Activated naive CD8-positive, alpha-beta T cell treated with anti-CD3 and anti-CD28 coated beads, Interleukin-2, amount 50 U/mL, for 24 hours (primary cell): ENCODE measurements at places on chromosomes 6 and 20.

- no peak for DNase-seq
Measured at GRCh38 chr6:145631374-145631773, 103.9 kb downstream of the EPM2A start.

GRCh38 chr6:169328112-169328801 lies 74.6 kb upstream of the THBS2 start:
- no peak for DNase-seq

GRCh38 chr6:16602035-16602434 lies 159.2 kb downstream of the ATXN1 start:
- peak; percentile 58 for DNase-seq

GRCh38 chr6:21754891-21755290 lies 161.3 kb downstream of the SOX4 start:
- DNase-seq: no peak

- DNase-seq: no peak
Measured at GRCh38 chr6:150252714-150253444, 110.0 kb downstream of the PPP1R14C start.

DNA sequence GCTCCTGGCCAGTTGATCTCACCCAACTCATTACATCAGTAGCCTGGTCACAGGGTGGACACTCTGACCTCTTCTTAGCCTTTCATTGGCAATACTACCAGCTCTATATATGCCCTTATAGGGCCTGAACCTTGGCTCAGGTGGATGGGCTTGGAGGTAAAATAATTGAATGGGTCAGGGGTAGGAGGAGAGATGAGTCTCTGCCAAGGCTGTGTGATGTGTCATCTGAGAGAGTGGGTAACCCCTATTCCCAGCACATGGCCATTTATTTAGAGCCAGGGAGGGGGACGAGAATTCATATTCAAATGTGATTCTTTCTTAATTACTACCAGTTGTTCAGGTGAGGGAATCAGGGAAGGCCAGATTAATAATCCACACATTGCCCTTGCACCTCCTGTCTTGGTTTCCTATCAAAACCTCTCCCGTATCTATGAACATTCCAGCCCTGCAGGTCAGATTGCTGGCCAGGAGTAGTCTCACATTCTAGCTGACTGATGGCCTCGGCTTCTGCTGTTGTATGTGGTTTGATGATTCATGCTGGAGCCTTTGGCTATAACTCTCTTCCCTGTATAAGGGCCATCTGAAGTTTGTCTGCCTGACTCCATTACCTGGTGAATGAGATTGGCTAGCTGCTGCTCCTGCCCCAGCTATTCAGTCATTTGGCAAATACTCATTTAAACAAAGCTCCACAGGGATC lies 13.4 kb downstream of the C20orf173 start:
- no peak for DNase-seq

GRCh38 chr6:90212274-90212673 lies 84.4 kb downstream of the BACH2 start:
- DNase-seq: no peak

DNA sequence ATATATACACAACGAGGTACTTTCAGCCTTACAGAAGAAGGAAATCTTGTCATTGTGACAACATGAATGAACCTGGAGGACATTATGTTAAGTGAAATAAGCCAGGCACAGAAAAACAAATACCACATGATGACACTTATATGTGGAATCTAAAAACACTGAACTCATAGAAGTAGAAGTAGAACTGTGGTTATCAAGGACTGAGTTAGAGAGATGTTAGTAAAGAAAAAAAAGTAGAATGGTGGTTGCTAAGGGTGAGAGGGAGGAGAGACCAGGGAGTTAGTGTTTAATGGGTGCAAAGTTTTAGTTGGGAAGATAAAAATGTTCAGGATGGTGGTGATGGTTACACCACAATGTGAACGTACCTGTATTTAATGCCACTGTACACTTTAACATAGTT lies 4.8 kb upstream of the STX11 start:
- no peak for DNase-seq

DNA sequence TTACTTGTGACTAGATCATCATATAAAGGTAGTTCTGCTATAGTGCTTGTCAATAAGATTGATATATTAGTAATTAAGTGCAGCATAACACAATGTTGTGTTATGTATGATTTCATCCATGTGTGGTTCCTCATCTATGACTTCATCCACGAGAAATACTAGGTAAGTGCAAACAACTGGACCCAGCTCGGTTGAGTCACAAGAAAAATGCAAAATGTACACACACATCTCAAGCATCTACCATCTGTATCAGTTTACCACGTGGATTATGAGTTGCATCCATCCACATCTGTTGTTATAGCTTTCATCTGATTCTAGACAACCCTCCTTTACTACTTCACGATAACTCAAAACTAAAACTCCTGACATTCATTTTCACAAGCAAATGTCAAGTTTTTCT lies 517.0 kb upstream of the CITED2 start:
- DNase-seq: no peak

- no peak for DNase-seq
Measured at GRCh38 chr6:143241111-143241510, 180.4 kb downstream of the AIG1 start.

GRCh38 chr20:19690462-19690861 lies 67.6 kb upstream of the RIN2 start:
- no peak for DNase-seq

DNA sequence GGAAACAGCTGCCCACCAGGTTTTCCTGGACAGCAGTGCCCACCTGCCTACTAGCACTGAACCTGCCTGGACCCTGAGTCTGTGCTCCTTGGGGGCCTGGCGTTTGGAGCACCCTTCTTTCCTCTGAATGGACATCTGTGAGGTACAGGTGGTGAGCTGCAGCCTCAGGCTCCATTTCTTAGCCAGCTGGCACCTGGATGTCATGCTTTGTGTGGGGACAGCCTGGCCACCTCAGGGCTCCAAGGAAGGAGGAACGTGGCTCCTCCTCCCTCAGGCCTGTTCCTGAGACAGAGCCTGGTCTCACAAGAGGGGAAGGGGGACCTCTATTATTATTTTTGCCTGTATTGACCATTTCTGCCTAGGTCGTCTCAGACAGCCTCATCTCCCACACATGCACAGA lies 8.1 kb downstream of the TMEM151B start:
- DNase-seq: no peak

DNA sequence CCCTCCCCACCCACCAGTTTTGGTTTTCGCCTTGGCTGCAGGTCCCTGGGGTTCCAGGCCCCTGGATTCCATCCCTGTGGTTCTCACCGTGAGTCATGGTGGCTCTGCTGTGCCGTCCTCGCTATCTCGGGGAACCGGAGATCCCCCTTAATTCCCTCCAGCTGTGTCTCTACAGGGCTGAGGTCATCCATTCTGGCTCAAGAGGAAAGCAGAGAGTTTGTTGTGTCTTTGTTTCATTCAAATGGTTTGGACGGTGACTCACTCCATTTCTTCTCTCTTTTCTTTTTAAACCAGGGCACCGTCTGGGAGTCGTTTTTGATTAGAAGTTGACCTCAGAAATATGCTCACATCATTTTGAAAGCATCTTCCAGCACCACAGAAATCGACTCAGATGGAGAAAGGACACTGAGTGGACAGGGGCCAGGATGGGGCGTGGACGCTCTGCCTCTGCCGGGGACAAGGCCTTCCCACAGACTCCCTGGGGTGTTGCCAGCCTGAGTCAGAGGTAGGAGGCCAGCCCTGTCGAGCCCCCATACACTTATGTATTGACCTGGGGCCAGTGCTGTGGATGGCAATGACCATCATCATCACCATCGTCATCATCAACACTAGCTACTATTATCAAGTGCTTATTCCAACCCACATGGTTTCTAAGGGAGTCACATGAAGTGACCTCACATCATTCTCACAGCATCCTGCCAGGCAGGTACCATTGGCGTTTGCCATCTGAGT lies 176.2 kb downstream of the NFATC2 start:
- DNase-seq: no peak

DNA sequence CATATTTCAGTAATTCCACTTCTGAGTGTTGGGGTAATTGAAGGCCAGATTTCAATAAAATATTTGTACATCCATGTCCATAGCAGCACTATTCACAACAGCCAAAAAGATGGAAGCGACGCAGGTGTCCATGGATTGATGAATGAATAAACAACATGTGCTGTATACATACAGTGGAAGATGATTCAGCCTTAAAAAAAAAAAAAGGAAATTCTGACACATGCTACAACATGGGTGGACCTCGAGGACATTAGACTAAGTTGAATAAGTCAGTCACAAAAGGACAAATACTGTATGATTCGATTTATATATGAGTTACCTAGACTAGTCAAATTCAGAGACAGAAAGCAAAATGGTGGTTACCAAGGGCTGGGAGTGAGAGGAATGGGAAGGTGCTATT lies 57.2 kb downstream of the TRAM2 start:
- no peak for DNase-seq

DNA sequence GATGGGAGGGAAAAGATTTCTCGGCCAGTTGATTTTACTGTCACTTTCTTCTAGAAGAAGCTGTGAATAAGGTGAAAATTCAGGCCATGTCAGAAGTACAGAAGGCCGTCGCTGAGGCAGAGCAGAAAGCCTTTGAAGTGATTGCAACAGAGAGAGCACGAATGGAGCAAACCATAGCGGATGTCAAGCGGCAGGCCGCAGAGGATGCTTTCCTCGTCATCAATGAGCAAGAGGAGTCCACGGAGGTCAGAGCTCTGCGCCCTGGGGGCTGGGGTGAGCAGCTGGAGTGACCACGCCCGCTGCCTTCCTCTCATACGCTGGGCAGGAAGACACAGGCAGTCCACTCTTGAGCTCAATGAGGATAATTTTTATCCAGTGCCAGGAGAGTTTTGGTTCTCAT lies 21.8 kb upstream of the C20orf144 start:
- DNase-seq: no peak

- DNase-seq: no peak
Measured at GRCh38 chr6:20242397-20242796, 30.1 kb upstream of the MBOAT1 start.

DNA sequence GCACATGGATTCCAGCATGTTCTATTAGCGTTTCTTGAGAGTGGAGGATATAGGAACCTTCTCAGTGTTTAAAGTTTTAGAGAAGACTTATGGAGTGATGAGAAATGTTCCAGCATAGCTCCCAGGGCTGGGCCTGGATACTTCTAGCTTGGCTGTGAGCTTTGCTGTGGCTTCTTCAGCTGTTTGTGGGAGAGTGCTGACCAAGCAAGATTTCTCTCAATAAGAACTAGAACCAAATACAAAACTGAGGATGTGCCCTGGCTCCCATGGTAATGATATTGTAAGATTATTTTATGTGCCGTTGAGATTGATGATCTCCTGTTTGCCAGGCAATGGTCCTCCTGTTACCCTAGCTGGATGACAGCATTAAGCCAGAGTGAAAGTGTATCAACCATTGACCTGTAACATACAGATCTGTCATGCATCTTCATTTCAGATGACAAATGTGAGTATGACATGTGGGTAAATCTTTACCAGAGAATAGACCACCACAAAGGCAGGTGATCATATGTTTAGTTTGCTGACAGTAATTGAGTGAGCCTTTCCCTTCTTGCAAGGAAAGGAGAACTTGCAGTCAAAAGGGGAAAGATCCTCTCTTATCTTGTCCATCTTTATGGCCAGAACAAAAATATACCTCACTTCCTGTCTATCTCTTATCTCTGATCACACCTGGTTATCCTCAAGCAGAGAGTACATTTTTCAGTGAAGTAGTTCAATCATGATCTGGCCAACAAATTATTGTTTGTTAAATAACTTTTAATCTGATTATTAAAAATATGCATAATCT lies 180.1 kb downstream of the SLC24A3 start:
- no peak for DNase-seq

GRCh38 chr20:61732511-61733210 lies 333.0 kb downstream of the TAF4 start:
- DNase-seq: no peak

DNA sequence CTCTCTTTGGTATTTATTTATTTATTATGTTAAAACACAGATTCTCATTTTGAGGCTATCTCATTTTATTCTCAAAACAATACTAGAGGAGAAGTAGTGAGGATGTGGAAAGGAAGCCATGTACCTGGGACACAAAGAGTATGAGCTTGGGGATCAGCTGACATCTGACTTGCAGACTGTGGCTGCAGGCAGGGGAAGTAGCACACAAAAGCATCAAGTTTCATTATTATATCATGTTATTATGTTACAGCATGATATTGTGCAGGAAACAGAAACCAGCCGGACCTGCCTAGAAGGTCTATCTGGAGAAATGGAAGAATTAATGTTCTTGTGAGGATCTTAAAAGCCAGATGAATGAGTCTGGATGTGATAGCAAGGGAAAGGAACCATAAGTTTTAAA lies 248.2 kb downstream of the KHDC1L start:
- DNase-seq: no peak

DNA sequence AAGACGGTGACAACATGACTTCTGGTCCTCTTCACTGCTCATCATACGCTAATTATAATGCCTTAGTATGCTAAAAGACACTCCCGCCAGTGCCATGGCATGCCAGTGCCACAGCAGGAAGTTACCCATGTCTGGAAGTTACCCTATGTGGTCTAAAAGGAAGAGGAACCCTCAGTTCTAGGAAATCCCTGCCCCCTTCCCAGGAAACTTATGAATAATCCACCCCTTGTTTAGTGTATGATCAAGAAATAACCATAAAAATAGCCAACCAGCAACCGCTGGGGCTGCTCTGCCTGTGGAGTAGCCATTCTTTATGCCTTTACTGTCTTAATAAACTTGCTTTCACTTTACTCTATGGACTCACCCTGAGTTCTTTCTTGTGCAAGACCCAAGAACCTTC lies 15.8 kb upstream of the SERPINB9 start:
- DNase-seq: no peak

GRCh38 chr6:82711971-82712370 lies 348.4 kb downstream of the TPBG start:
- no peak for DNase-seq

- no peak for DNase-seq
Measured at GRCh38 chr20:57666106-57666833, 43.5 kb downstream of the PMEPA1 start.

GRCh38 chr6:16285467-16286150 lies 47.2 kb downstream of the GMPR start:
- DNase-seq: no peak

DNA sequence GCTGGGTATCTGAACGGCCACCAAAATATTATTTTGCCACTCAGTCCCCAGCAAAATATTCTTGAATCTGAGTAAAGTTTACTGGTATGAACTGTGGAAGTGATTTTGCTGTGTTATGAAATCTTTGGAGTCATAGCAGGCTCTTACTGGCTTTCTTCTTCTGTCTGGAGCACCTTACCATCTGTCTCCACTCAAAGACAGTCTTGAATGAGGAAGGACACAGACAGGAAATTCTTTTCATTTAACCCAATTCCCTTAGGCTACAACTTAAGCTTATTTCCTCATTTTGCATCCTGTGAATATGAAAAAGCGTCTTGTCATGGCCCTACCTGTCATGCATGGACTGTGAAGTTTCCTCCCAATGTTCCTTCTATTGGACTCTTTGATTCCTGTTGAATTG lies 24.7 kb downstream of the FNDC1 start:
- DNase-seq: no peak
